Choroid plexus epithelial cell (primary cell): ENCODE measurements at places on chromosomes 5 and 9.

- DNase-seq = peak; percentile 46
Observed at GRCh38 chr9:32344551-32345182, 39.8 kb upstream of the ACO1 start.

DNA sequence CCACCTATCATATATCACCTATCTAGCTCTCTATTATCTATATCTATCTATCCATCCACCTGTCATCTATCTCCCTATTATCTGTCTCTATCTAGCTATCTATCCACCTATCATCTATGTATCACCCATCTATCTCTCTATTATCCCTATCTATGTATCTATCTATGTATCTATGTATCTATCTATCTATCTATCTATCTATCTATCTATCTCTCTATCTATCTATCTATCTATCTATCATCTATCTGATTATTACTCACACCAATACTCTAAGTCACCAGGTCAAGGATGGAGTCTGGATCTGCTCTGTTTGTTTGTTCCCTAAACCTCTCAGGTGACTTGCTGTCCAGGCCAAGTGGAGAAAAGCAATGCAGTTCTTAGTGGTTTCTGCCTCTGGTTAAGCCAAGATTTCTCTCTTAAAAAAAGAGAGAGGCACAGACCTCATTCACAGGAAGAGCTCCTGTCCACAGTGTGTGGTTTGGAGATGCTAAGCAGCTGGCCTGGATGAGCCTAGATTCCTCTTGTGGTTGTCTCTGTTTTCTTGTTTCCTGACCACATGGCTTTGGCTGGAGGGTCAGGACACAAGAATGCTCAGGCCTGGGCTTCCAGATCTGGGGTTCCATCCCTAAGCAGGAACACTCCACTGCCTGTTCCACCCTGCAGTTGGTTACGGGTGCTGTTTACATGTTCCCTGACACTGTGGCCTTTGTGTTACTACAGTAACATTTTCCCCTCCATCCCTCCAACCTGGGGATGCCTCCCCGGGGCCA, 133.4 kb downstream of the PHF2 start:
- DNase-seq = no peak

- no peak for DNase-seq
Observed at GRCh38 chr5:40549616-40550015, 130.1 kb upstream of the PTGER4 start.

GRCh38 chr5:81424728-81425127, 30.8 kb upstream of the ACOT12 start:
- peak; percentile 76 for DNase-seq

GRCh38 chr5:23411200-23411599, 96.2 kb upstream of the PRDM9 start:
- no peak for DNase-seq

DNA sequence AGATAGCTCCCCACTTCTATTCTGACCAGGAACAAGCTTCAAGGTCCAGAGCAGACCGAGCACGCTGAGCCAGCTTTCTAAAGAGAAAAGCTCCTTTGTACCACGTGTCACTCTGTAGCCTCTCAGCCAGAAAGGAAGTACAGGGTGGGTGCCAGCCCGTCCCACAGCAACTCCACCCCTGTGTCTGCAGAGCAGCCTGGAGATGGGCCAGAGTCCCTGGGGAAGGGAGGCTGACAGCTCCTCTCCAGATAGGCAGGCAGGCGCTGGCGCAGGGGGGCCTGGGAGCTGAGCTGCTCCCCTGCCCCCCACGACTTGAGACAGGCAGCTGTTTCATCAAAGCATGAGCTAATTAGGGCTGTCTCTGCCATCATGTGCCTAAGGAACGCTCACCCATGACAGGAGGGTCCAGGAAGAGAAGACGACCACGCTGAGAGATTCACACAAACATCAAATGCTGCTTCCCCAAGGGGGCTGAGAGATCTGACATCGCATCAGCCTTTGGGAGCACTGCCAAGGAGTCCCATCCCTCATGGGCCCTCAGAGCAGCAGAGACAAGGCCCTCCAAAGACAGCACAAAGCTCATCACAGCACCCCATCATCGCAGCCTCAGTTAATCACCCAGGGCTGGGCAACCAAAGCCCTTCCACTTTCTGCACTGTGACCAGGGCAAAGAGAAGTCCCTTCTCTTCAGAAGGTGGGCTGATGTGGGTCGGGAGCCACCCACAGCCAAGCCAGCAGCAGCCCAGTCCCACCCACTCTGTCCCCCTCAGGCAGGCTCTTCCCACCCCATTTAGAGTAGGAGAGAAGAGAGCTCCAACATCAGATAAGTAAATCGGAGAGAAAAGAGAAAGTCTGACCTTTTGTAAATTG, 78.5 kb upstream of the LRRTM2 start:
- DNase-seq = peak; percentile 70

DNA sequence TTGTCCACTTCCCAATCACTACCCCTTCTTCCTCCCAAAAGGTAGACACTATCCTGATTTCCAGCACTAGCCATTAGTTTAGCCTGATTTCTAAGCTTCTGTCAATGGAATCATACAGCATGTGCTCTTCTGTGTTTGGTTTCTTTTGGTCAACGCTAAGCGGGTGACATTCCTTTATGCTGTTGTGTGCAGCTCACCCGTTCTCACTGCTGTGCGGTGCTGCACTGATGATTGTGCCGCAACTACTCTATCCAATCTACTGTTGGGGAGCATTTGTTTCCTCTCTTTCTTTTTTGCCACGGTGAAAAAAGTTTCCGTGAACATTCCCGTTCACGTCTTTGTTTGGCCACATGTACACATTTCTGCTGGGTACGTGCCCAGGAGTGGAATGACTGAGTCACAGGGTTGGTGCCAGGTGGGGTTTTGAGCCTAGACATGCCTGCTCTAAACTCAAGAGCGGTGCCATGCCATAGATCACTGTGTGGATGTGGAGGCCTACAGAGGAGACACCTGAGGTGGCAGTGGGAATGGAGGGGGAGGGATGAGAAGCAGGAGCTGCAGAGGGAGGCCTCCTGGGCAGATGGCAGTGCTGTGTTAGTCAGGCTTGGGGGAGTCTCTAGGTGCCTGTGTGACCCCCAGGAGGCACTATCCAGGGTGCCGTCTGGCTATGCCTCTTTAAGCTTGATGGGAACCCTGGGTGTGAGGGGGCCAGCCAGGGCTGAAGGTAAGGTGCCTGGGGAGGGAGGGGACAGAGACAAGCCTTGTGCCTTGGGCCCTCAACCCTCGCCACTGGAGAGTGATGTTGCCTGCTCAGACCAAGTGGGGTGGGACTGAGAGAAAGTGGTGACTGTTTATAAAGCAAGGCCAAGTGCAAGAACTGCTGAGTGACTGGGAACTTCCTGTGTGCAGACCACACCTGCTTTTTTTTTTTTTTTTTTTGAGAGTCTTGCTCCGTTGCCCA, 11.4 kb upstream of the ANKRD33B start:
- DNase-seq = no peak

DNA sequence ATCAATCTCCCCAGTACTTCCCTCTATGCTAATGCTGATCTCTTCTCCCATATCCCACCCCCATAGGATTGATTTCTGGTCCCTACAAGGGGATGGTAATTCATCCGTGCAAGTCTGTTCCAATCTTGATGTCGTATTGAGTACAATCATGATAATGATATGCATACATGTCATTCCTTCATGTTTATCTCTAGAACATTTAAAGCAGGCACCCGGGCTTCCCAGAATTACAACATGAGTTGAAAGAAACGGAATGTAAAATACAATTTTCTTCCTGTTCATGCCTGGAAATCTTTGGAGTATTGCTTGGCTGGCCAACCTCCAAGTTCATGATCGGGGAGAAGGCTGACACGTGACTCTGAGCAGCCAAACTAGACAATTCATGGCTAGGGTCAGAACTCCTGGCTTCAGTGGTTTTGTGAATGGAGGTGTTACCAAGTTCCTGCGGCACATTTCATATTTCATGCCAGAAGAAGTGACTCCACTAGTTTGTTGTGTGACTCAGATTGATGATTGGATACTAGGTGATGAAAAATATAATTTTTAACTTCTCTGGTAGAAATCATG, 66.6 kb downstream of the C9orf152 start:
- DNase-seq = peak; percentile 96

- DNase-seq = no peak
Observed at GRCh38 chr9:89799221-89799620, 194.4 kb downstream of the GADD45G start.

- peak; percentile 94 for DNase-seq
Observed at GRCh38 chr5:120615967-120616645, 152.0 kb downstream of the PRR16 start.

DNA sequence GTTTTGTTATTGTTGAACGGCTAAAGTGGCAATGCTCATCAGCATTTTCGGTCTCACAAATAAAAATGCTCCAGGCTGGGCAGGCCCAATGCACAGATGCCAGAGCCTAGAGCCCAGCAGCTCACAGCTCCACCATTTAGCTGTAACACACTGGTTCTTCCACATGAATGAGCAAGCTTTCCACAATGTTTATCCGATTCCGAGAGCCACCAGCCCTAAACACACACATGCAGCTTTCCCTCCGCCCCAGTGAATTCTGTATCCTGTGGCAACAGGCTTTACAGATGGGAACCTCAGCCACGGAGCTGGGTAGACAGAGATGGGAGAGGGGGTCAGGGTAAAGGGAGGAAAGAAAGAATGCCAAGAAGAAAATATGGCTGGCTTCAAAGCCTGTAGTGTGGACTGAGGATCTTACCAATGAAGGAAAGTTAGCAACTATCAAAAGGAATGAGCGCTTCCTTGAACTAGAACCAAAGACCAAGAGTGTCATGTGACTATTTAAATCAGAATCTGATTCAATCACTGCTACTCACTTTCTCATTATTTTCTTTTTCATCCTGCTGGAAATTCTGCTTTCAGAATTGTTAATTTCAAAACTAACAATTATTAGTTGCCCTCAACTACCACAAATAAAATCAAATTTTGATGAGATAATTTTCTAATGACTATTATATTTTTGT, 77.1 kb downstream of the MRPS27 start:
- DNase-seq = no peak

- DNase-seq = peak; percentile 82
Observed at GRCh38 chr5:171420431-171421241, 1.2 kb downstream of the FGF18 start.

DNA sequence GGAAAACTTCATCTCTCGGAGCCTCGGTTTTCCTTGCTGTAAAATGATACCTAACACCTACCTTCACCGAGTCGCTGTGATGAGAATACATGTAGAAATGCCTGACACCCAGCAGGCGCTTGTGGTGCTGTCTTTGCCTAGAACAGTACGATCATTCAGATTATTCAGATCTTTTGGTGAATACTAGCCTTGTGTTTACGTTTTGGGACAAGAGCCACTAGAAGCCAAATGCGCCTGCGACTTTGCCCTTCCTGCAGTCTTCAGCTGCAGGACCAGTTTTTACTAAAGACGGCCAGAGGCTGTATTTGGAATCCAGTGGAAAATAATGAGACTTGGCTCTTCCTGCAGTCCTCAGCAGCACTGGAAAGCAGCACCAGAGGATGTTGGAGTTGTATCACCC, 189.6 kb downstream of the TRIO start:
- DNase-seq = no peak

DNA sequence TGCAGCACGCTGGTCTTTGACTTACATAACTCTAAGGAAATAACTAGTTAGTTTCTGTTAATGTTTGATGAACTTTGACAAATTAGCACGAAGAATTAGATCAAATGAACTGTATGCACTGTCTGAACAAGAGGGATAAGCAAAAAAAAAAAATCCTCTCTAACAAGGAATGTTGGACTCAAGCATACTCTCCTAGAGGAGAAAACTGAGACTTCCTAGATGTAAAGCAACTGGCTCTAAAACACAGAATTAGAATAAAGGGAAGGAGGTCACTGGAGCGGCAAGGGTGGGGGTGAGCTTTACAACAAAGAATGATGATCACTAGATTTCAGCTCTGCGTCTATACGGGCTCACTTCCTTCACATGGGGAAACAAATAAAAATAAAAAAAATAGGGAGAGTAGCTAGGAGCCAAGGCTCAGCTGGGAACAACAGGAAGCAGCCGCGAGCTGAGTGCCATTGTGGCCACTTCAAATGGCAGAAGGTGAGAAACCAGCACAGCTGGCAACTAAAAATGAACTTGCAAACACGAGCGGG, 48.7 kb upstream of the CEMIP2 start:
- DNase-seq = no peak

GRCh38 chr5:86108825-86109224, 508.9 kb upstream of the COX7C start:
- no peak for DNase-seq

DNA sequence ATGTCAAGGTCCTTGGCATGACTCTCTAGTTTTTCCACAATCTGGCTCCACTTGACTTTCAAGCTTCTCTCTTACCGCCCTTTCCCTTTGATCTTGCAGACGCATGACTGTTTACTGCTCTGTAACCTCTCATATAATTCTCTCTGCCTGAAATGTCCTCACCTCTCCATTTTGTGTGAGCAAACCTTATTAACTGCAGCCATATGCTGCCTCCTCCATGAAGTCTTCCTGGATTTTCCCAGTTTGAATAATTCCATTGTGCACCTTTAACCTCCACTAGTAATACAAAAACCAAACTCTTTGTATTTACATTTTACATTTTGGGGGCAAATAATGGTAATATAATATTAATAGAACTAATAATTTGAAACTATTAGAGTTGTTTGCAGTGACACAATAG, 9.5 kb upstream of the C9orf72 start:
- no peak for DNase-seq

GRCh38 chr5:138900281-138900965, 25.3 kb upstream of the LRRTM2 start:
- DNase-seq = peak; percentile 76

DNA sequence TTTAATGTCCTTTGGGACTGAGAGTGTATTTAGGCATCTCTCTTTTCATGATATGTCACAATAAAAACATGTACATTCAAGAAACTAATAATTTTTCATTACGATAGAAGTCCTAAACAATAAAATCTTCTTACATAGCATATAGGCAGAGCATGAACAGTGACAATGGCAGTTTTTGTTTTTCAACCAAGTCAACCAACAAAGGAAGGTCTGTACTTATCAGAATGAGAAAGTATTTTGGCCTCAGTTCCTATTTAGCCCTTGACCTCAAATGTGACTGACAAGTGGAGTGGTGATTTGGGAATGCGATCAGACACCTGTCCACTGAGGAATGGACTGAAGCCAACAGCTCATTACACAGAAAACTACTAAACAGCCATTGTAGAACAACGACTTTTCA, 219.5 kb downstream of the TMEM161B start:
- no peak for DNase-seq

DNA sequence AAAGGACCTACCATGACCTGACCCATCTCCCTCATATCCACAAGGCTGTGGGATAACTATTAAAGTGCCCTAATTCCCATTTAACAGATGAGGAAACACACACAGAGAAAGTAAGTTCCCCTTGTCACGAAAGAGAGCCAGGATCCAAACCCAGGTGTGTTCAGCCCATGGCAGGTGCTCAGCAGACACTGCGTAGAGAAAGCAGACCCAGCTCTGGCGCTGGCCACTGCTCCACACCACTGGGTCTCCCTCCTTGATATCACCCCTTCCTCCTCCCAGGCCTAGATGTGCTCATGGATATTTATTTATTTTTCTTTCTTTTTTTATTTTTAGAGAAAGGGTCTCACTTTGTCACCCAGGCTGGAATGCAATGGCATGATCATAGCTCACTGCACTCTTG, 24.0 kb upstream of the CORO2A start:
- no peak for DNase-seq
